Fibroblast of lung (primary cell): ENCODE measurements at places on chromosomes 3 and 15. TPM values are rescaled to one million over a fixed set of nuclear protein-coding genes. Genes with fewer than 3 reads are reported as not detected.
A peak's percentile ranks its signal among the peaks of the same experiment; 100 is the strongest.

DNA sequence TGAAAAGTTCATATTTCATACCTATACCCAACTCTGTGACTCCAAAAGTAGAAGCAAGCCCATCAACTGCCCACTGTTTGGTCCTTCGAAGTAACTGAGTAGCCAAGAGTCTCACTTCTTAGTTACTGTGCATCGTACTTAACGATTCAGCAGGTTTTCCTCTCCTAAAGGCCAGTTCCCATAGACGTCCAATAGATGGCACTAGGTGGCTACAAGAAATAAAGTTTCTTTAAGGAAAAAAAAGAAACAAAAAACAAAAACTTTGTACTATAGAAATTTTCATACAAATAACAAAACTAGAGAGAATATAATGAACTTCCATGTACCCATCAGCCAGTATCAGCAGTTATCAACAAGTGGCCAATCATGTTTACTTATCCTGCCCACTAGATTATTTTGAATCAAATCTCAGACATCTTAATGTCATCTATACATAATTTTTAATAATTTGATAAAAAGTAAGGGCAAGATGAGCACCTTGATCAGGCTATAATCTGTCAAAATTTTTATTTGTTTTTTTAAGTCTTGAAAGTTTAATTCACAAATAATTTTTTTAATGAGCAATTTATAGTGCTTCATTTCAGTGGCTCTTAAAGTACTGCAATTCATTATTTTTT lies 63.8 kb upstream of the ACP3 start:
- peak; percentile 53 for DNase-seq

DNA sequence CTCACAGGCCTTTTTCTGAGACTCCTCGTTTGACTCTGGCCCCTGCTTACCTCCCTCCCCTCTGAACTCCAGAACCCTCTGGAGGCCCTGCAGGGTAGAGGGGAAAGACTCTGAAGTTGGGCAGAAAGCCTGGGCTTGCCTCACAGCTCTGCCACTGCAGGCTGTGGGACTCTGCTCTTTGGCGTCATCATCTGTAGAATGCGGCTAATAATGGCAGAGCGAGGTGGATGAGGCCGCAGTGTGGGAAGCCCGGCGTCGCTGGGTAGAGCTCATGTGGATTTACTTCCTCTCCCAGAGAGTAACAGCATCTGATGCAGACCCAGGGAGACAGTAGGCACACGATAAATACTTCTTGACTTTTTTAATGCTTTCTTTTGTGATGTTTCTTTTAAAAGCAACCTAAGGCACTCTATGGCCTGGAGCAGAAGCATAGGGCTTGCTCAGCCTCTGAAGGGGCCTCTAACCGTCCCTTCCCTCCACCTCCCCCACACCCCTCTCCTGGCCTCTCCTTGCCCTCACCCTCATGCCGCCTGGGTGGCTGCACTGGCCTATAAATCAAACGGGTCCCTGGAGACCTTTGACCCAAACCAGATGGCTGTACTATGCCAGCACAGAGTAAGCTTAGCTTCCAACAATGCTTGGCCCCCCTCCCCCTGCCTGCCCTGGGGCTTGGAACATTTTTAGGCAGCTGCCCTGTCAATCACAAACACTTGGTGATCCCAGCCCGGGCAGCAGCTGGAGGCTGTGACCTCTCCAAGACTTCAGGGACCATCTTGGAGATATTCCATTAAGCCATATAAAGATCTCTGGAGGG lies 32.9 kb downstream of the SPSB4 start:
- DNase-seq, result no peak

DNA sequence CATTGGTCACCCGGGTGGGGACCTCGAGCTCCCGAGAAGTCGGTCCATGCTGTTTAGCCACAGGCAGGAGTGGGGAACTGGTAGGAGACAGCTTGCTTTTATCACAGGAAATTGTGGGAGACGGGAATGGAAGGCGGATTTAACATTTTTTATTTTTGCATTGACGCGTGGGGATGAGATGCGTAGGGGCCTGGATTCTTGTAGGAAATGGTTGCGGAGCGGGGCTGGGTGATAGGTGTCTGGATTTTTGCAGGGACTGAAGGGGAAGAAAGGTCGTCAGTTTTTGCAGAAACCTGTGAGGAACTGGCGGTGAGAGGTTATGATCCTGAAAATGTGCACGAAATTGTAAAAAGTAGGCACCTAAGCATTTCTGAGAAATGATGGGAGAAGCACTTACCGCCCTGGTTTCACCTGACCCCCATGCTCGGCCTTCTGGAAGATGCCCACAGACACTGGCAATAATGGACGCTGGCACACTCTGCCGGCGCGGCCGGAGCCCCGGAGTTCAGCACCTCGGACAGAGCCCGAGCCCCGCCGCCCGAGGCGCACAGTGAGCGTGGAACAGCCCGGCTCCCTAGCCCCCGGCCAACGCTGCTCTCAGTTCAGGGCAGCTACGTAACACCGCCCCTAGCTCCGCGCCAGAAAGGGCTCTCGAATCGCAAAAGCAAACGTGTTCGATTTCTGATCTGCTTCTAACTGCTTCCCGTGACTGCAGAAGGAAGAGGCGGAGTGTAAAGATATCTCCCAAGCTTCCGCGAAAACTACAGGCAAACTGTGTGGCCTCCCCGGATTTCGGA lies 928 bp downstream of the ANKRD34C start:
- peak; percentile 19 for DNase-seq

DNA sequence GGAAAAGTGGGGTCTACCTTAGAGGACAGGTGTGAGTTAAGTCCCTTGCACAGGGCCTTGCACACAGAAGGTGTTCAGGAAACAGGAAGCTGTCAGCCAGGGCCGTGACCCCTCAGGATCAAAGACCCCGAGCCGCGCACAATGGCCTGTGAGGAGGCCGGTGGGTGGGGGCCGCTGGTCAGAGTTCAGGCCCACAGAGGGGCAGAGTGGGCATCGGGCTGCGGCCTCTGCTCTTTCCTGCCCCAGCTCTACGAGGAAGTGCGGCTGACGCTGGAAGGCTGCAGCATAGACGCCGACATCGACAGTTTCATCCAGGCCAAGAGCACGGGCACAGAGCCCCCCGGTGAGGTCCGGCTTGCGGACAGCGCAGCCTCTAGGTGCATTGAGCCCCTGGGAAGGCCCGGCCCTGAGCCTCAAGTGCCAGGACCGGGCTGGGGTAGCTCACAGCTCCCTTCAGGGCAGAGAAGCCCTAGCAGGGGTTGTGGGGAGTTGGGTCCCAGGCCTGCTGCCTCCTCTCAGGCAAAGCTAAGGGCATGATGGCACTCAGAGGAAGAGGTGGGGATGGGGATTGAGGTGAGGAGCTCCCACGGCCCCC lies 37.2 kb downstream of the PSTPIP1 start:
- no peak for DNase-seq

GRCh38 chr15:101694261-101694660 lies 30.0 kb downstream of the TARS3 start:
- no peak for DNase-seq

DNA sequence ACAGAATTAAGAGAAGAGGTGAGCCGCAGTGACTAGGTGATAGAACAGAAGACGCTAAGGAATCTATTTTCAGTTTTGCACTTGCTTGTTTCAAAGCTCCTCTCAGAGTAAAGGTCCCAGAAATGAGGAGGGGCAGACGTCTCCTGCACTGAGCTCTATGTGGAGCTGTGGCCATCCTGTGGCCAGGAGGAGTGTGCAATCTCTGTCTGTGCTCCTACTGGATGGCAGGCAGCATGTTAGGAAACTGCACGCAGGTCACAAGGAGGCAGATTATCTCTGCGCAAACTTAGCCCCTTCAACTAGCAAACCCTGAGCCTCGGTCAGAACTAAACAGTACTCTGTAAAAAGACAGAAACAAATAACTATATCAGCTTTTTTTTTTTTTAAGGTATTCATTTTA lies 31.1 kb upstream of the PPIB start:
- DNase-seq, result no peak

DNA sequence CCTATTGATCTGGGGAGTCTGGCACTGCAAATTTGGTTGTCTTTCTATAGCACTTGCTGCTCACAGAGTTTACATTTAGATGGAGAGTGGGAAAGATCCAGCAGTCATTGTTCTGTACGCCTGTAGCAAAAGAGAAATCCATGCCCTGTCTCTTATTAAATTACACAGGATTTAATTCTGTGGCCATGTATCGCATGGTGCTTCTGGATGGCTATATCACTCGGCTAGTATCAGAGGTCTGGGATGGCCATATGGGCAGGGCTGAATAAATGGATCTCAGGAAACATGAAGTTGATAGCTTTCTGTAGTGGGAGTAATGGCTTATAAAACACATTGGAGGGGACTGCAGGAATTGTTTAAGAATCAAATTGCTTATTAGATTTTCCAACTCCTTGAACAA lies 325.8 kb upstream of the DPH6 start:
- no peak for DNase-seq

- DNase-seq, result no peak
These were observed 158.2 kb downstream of the RPLP1 start for GRCh38 chr15:69610858-69611257.

BUB1B gene
- 2.1 and 5.4 TPM in 2 replicates for total RNA-seq

OR5AC2 gene
- not detected in 2 replicates for total RNA-seq

SCAMP2 gene
- 11.8 and 15.5 TPM in 2 replicates for total RNA-seq

TPRG1 gene
- total RNA-seq, result 0.99 and 1.8 TPM in 2 replicates

PFKFB4 gene
- total RNA-seq, result 6.7 and 12.2 TPM in 2 replicates
